Right renal pelvis (tissue), 4 donors: ENCODE measurements at places on chromosomes 11 and 22. TPM values are rescaled to one million over a fixed set of nuclear protein-coding genes. Genes with fewer than 3 reads are reported as not detected.

DNA sequence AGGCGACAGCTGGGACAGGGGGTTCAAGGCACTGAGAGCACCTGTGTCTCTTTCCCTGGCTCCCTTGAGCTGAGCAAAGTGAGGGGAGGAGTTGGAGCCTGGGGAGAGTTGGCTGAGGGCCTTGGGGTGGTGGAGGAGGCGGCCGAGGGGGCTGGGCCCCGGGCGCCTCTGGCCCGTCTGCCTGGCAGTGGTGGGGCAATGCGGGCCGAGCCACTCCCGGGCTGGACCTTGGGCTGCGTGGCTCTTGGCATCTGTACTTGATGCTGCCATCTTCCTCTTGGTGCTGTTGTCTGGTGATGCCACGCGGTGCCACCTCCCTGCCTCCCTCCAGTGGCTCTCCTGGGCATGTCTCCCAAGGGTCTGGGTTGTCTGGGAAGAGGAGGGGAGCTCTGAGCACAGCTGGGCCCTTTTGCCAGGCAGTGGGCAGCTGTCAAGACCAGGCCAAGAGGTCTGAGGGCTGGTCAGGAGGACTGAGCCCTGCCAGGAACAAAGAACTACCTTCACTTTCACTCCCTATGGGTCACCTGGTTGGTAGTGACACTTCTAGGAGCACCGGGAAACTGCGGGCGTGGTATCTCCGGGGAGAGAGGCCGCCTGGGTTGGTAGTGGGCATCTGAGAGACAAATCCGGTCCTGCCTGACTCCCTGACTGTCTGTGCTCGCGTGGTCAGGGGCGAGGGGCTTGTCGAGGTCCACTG, 1.3 kb downstream of the GRIK4 start:
- DNase-seq, result no peak

The BRD1 gene
- polyA plus RNA-seq, result 33.4 TPM

DNA sequence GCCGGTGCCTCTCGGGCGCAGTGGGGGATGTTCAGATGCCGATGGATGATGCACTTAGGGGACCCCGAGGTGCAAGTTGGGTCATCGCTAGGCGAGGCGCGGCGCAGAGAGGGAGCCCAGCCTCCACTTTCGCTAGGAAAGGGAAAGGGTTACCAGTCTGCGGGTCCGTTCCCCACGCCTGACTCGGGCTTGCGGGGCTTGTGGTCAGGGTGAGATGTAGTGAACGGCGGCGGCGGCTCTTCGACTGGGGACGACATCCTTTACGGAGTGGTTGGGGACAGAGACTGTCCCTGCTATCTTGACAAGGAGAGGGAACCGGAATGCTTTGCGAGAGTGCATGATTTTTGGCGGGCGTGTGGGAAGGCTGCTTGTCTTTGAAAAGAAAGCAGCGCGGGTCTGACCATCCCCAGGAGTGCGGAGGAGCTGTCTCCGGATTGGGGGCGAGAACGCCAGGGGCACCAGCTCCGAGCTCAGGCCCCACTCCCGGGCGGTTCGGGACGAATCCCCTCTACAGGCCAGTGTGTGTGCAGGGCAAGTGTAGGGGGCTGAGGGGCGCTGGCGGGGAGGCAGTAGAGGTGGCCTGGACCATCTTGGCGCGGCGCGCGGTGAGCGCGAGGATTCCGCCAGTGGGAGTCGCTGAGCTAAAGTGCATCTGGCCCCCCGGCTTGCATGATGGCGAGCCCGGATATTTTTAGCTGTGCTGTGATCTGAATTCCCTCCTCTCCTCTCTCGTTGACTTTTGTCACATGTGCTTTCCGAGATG, 1.1 kb downstream of the FAT3 start:
- peak; percentile 35 for DNase-seq

The TRIM49 gene
- polyA plus RNA-seq, result not detected

GRCh38 chr11:70201882-70202861, 924 bp upstream of the FADD start:
- no peak for DNase-seq

The IFITM10 gene
- 0.10 TPM for polyA plus RNA-seq

DNA sequence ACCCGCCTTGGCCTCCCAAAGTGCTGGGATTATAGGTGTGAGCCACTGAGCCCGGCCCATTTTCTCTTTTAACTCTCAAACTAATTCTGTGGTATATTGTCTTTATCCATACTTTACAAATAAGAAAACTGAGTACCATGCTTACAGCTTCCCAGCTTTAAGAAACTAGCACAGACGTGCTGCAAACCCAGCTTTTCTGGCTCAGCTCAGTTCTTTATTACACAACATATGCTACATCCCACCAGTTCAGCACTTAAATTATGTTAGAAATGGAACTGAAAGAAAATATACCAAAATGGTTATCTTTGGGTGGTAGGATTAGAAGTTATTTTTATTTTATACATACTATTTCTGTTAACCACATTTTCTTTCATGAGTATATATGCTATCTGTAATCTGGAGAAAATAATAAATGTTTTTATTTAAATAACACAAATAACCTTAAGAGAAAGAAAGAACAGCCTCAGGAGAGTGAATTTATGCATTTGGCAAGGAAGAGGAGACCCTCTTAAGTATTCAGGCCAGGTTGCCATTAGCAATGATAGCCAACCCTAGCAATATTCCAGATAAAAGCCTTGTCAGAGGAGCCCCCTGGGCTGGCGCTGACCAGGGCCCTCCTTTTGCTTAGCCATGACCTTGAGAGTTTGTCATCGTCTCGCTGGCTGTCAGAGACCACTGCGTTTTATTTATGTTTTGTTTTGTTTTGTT, 33.8 kb downstream of the SLN start:
- DNase-seq, result no peak

DNA sequence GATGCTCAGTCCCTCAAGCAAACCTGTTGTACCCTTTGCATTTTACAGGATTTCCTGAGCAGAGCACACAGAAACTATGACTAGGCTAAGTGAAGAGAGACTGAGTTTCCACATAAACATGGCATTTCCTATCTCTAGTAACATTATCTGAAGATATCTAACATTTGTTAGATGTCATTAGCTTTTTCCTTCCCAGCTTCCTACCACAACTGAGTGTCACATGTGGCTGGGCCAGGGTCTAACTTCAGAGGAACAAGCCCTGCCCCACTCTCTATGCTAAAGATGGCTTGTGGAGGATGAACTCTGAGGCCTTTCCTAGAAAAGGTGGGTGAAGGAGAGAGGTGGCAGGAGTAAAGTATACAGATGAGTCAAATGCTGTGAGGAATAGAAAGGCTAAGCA, 16.5 kb downstream of the C22orf42 start:
- no peak for DNase-seq

- no peak for DNase-seq
Observed at GRCh38 chr11:123381817-123382554, 48.1 kb upstream of the GRAMD1B start.

- DNase-seq, result no peak
Observed at GRCh38 chr22:25360411-25360810, 141.0 kb downstream of the CRYBB2 start.

DNA sequence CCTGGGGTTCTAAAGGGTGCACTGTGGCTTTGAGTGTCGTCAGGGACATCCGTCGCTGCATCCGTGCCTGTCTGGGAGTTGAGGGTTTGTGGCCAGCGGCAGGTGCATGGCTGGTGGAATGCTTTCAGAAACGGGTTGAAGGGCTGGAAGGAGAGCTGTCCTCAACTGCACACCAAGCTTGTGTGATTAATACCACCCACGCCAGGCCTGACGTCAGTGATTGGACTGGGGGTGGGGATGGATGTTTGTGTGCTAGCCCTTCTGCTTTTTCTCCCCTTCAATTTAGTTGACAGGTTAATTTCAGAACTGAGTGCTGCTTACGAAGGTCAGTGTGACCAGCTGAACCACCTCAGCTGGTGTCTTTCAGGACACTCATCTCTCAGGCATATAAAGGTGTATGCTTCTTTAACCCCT, 3.2 kb upstream of the GAB2 start:
- no peak for DNase-seq
